ENCODE measurements at places on chromosomes 5 and 9.

DNA sequence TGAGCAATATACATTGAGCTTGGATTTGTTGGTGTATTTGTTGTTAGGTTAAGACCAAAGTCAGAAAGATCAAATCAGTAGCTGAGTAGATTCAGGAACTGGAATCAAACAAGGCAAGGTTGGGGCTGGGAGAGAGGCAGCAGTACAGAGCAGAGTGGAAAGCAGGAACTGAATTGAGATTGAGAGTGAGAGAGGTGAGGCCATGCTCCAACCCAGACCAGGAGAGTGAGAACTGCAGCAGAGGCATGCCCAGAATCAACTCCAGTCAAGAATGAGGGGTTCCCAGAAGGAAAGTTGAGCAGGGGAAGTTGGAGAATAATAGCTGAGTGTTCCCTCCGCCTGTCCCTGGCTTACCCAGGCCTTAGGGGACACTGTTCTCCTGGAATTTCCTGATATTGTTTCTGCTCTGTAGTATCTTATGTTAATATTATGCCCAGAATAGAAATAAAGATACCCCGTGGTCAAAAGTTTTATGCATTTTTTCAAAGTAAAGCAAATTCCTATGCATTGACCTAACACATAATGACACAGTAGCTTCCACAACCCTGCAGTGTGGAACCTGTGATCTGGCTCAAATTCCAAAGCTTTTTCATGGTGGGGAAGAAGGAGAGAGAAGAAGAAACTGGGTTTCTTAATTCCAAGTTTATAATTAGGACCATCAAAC lies 82.7 kb downstream of the SV2C start:
- no peak for DNase-seq

- DNase-seq = peak; percentile 60
These were observed 161.4 kb downstream of the GIN1 start for GRCh38 chr5:102958481-102959011.

- DNase-seq = no peak
These were observed 144.6 kb downstream of the DOCK2 start for GRCh38 chr5:169781420-169782345.

GRCh38 chr5:170173227-170173626 lies 59.6 kb upstream of the C5orf58 start:
- no peak for DNase-seq

DNA sequence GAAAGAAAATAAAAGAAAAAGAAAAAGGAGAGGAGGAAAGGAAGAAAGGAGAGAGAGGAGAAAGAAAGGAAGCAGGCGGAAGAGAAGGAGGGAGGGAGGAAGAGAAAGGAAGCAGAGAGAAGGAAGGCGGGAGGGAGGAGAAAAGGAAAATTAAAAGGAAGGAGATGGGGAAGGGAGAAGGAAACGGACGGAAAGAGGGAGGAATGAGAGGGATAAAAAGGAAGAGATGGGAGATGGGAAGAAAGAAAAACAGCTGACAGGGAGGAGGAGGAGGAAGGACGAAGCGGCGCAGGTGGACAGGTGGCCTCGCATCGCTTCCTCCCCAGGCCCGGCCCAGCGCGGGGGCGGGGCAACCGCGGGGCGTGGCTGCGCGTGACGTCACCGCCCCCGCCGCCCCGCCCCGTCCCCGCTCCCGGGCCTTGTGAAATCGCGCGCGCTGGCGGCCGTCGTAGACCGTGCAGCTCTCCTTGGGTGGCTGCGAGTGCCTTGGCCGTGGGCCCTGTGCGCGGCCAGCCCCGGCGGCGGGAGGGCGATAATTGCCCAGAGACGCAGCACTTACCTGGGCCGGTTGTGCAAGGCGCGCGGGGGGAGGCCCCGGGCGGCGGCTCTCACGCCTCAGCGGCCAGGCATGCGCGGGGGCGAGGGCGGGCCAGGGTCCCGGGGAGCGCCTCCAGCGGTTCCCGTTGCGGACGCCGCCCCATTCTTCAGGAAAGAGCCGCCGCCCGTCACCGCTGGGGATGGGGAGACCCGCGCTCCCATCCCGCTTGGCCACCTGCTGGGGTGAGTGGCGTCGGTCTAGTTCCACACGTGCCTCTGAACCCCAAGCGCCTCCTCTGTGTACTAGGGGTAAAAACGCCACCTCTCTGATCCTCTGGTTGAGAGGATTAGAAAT lies 49.6 kb upstream of the FOXE1 start:
- peak; percentile 53 for DNase-seq

GRCh38 chr5:33526755-33527154 lies 86.0 kb downstream of the TARS1 start:
- no peak for DNase-seq

- DNase-seq = no peak
These were observed 24.1 kb downstream of the QRFP start for GRCh38 chr9:130872508-130872907.

GRCh38 chr5:109769597-109770291 lies 80.0 kb downstream of the MAN2A1 start:
- DNase-seq = no peak

GRCh38 chr5:99866740-99867139 lies 668.4 kb upstream of the FAM174A start:
- DNase-seq = no peak

DNA sequence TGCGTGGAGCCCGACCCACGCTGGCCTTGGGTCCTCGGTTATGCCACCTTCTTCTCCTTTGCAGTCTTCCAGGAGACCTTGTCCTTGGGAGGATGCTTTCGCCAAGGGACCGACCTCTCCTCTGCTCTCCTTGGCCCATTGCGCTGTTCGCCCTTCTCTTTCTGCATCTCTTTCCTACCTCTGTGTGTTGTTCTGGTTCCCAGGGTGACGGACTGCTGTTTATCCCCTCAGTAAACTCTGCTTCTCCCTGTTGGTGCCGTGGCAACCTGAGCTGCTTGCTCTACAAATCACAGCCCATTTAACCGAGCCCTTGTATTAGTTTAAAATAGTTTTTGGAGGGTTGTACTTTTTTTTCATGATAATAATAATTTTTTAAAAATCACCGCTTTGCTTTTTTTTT lies 97.9 kb downstream of the DAPK1 start:
- DNase-seq = no peak

DNA sequence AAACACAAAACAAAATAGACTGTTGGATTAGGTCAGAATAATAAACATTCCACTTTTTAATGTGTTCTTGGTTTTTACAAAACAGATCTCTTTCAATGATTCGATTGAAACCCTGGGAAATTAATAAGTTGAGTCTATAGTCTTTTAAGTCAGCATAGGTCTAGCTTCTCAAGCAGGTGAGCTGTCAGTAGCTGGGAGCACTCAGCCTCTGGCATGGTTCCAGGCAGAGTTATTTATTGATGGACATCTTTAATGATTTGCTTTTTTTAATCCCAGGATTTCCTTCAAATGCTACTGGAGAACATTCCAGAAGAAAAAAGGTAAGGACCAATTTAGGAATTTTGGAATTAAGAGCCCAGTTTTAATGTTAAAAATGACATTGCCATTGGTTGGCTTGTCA lies 241.0 kb downstream of the AOPEP start:
- DNase-seq = no peak

GRCh38 chr9:95017661-95018060 lies 291.2 kb downstream of the AOPEP start:
- no peak for DNase-seq

GRCh38 chr9:18349530-18349929 lies 124.4 kb upstream of the ADAMTSL1 start:
- no peak for DNase-seq

DNA sequence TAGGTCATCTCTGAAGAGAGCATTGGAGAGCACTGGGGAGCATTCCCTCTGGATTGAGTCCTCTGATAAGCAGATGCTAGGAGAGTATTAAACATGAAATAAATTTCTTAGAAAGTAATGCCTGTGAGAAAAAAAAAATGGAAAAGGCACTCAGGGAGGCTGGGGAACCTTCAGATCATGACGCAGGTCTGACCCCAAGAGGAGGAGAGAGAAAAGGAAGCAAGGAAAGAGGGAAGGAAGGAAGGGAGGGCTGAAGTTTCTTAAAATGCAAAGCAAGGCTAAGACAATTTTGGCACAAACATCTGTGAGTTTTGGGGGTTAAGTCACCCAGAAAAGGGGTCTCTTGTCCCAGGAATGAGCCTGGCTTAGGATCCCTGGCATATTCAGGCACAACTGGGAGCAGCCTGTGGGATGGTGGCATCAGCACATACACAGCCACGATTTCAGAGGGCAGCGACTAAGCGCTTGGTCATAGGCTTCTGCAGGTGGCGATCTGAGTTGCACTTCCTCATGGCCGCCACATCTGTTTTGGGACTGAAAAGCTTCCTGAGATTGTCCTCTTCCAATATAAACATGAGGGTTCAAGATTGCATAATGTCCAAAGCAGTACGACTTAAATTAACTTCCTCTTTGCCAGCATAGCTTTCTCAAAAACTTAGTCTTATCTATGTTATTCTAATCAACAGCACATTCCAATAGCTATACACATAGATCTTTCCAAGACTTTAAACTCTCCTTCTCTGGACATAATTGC lies 692.7 kb downstream of the DNAH5 start:
- DNase-seq = peak; percentile 87

DNA sequence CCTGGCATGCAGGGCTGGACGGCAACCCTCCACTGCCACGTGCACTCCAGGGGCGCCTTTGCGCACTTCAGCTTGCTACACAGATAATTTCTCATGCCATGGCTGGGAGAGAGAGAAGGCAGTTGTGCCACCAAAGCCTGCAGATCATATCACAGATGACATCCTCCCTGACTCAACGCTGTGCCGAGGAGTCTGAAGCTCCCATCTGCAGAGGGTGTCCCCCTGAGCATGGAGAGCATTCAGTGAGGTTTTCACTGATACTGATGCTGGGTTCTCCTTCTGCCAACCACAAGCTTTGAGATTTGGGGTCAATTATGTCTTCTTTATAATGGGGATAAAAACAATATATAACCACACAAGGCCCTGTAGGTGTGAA lies 607.4 kb upstream of the ADAMTS16 start:
- DNase-seq = no peak

GRCh38 chr9:95217936-95218335 lies 99.6 kb downstream of the FANCC start:
- DNase-seq = no peak

DNA sequence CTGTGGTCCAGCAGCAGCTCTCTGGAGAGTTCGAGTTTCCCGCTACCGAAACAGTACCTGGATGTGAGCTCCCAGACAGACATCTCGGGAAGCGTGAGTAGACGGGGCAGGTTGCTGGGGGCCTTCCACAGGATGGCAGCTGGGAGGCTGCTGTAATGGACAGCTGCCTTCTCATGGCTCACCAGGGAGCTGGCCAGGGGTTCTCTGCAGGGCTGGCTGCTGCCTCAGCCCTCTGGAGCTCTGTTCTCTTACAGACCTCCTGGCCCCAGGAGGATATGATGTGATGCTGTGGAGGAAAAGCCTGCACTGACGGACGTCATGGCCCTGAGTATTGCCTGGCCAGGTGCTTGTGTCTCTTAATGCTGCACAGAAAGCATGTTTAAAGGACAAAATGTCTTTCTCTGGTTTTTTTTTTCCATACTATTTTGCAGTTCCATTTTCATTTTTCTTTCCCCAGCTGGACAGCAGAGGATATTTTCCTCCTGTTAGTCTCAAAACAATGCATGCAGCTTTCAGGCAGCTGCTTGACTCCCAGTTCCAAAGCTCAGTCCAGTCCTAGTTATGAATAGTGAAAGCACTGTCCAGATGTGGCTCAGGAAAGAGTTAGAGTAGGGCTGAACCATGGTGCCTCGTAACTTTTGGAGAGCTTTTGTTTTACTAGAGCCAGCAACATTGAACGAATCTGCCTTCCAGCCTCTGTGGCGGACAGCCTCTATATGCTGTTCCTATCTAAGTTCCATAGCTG lies 77.5 kb upstream of the RARS1 start:
- no peak for DNase-seq

GRCh38 chr9:5624655-5625054 lies 4.3 kb upstream of the RIC1 start:
- DNase-seq = no peak

Data from HCEC 1CT (cell line).